ENCODE measurements at places on chromosomes 12 and 14.

- no peak for DNase-seq
Measured at GRCh38 chr14:102517392-102518062, 8.0 kb upstream of the ANKRD9 start.

DNA sequence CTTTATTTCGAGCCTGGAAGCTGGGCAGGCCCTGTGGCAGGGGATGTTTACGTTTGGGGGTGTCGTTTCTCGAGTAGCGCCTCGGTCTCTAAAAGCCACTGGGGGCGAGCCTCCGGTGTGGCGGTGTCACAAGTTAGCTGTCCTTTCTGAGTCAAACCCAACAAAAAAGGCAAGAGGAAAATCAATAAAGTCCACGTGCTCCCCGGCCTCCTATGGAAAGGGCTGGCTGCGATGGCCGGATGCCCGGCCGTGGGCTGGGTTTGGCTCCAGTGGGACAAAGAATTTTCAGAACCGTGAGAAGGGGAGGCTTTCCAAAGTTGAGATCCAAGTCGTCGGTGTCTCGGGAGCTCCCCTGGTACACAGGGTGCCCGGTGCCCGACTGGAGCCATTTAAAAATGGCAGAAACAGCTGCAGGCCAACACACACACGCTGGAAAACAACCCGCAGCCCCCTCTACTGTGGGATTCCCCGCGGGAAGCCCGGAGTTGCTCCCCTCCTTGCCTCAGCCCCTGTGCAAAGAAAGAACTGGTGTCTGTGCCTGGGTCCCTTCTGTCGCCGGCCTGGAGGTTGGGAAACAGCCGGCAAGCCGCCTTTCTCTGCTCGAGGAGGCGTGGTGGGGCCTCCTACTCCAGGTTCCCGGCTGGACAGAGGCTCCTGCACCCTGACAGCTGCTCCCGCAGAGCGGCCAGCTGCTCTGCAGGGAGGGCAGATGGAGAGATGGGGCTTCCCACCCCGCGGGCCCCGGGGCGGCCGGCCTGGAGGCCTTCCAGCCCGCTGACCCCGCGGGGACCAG, 1.9 kb downstream of the BCL7A start:
- DNase-seq: peak; percentile 88

- no peak for DNase-seq
Measured at GRCh38 chr14:41642789-41643188, 36.1 kb downstream of the LRFN5 start.

- no peak for DNase-seq
Measured at GRCh38 chr14:50608302-50608851, 48.4 kb downstream of the ATL1 start.

DNA sequence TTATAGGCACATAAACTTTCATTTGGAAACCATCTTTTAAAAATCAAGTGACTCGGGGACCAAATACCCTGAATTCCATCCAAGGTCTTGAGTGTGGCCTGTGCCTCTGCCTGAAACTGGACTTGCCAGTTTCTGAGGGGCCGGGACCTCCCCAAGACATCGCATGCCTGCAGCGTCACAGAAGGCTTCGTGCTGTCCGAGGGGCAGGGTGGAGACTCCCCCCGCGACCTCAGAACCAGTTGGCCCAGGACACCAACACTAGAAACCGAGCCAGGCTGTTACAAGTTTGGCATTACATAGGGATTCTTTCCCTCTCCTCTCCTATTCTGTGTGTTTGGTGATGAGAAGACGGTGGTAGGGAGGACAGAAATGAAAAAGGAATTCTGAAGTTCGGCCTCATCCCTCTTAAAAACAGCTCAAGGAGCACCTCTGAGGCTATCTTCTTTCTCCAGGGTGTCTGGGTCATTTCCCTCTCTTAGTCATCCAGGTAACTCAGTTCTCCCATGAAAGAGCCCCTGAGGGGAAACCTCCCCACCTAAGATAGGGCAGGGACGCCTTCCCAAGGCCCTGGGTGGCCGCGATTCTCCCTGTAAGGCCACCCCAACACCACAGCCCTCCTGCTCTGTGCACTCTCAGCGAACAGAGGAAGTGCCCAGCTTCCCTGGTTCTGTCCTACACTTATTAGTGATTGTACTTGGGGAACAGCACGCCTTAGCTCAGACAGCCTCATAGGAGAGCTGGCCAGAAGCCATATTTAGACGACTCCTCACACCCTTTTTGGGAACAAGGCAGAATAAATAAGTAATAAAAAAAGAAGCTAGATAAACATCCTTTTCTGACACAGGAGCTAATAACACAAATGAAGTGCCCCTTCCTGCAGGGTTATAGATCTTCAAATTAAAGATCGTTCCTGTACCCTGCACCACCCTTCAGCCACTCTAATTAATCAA, 93.8 kb downstream of the BCL11B start:
- DNase-seq: peak; percentile 59

DNA sequence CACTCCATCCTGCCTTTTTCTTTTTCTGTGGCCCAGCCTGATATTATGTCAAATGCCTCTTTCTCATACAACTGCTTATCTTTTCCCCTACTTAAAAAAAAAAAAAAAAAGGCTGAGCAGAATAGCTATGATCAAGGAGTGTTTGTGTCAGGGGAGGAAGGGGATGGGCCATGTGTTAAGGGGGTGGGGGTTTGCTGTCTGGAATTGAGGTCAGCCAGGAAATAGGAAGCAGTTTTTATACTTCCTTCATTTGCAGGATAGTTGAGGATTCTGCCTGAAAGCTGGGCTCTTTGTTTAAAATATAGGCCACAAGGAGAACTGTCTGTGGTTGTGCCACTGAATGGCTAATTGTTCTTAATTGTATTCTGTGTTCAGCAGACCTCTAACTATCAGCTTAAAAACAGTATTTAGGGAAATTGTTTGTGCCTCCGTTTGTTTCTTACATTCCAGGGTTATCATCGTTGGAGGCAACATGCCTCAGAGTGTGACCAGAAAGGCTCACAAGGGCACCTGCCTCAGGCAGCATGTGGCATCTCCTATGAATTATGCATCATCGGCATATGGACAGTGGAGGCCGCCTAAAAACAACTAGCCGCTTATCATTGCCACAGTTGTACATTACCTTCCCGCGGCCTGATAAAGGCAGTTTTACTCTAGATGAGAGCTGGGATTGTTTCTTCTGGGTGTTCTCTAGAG, 96.0 kb downstream of the SRGAP1 start:
- no peak for DNase-seq

- DNase-seq: no peak
Measured at GRCh38 chr14:56199095-56199981, 81.1 kb downstream of the PELI2 start.
